ENCODE measurements at places on chromosomes 11 and 22.

DNA sequence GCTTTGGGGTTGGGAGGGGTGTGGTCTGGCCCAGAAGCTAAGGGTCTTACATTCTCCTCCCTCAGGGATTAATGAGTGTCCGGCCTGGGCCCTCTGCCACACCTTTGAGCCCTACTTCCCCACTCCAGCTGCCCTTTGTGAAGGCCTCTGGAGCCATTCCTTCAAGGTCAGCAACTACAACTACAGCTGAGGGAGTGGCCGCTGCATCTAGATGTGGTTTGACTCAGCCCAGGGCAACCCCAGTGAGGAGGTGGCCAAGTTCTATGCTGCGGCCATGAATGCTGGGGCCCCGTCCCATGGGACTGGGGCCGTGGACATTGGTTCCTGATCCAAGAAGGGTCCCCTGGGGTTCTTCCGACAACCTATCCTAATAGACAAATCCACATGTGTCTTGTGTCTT, 14.3 kb upstream of the FOLR1 start:
- no peak for DNase-seq

DNA sequence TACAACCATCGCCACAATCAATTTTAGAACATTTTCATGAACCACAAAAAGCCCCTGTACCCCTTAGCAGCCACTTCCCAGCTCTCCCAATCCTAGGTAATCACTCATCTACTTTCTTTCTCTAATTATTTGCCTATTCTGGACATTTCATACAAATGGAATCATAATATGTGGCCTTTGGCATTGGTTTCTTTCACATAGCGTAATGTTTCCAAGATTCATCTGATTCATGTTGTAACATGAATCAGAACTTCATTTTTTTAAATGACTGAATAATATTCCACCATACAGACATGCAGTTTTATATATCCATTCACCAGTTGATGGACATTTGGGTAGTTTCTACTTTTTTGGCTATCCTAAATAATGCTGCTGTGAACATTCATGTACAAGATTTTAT, 56.2 kb upstream of the RCN1 start:
- no peak for DNase-seq

DNA sequence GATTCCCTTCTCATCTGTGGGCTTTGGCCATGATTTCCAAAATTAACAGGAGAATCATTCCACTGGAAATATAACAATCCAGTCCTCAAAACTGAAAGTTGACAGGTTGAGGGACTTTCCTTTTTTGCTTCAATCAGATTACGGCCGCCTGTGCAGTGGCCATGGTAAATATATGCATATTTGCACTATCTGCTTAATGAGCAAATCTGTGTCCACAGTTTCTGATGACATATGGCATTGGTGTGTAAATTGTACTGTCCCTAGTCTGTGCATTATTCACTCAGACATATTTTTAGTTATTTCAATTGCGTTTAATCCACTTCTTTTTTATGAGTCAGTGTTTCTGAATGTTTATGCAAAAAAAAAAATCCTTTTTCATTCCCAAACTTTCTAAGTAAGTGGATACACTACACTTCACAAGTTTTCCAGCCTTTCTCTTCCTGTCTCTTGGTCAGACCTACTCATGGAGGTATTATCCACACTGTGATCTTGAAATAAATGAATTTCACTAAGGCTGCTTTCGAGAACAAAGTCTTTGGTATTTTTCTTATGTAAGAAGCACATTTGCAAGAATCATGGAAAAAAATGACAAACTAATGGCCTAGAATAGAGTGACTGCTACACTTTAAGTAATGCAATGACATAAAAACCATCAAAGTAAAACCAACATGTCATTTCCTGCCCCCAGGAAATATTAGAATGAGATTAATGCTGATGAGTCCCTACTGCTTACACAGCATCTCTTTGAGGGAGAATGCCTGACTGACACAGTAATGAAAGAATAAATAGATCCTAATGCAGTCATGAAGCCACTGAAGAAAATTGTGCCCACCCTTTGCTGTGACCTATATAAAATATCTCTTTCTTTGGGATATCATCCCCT, 76.4 kb upstream of the MTNR1B start:
- DNase-seq = no peak

- DNase-seq = no peak
These were observed 294.4 kb downstream of the MN1 start for GRCh38 chr22:27507111-27507611.

DNA sequence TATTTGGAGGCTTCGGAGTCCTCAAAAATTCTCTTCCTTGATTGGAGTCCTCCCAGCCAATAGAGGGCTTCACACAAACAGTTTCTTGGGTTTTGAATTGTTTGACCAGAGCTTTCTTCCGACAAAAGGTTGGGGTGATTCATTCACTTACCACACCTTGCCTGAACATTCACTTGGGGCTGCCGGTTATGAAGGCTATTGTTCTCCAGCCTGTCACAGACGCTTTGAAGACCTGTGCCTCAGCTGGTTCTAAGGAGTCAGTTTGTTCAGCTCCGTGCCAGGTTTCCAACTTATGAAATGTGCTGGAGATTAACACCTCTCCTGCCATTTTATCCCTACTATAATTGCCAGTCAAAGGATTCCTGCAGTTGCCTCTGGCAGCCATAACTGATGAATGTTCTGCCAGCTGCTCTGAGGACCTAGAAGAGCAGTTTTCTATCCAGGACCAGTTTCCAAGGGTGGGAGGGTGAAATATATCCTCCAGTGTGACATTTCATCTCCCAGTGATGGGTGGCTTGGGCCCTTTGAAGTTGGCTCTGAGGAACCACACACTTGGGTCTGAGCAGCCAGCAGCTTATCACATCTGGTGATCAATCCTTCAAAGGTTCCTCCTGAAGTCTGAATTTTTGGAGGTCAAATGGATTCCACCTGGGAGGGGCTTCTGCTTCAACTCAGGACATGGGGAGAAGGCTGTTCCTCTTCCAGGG, 31.4 kb downstream of the LIMK2 start:
- no peak for DNase-seq

- no peak for DNase-seq
These were observed 120.7 kb downstream of the MPPED1 start for GRCh38 chr22:43532301-43533155.

- DNase-seq = no peak
These were observed 1331.5 kb downstream of the TBC1D22A start for GRCh38 chr22:48093981-48094380.

DNA sequence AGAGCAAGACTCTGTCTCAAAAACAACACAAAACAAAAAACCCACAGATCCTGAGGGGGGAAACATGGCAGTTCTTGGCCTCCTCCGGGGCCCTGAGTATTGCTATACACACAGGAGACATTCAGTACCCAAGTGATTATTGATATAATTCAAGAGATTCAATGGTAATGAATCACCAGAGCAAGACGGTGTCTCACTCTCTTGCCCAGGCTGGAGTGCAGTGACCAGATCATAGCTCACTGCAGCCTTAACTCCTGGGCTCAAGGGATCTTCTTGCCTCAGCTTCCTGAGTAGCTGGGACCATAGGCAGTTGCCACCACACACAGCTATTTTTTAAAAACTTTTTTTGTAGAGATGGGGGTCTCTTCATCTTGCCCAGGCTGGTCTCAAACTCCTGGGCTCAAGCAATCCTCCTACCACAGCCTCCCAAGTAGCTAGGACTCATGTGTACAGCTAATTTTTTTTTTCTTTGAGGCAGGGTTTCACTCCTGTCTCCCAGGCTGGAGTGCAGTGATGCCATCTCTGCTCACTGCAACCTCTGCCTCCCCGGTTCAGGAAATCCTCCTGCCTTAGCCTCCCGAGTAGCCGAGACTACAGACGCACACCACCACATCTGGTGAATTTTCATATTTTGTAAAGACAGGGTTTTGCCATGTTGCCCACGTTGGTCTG, 21.8 kb upstream of the PIK3C2A start:
- no peak for DNase-seq

GRCh38 chr11:41398175-41398574, 61.3 kb downstream of the LRRC4C start:
- no peak for DNase-seq

- no peak for DNase-seq
These were observed 31.8 kb upstream of the FCHSD2 start for GRCh38 chr11:73173755-73174494.

- DNase-seq = no peak
These were observed 8.4 kb downstream of the BLID start for GRCh38 chr11:122107566-122107965.

- DNase-seq = no peak
These were observed 1336.9 kb downstream of the BRD1 start for GRCh38 chr22:48490500-48491411.

- DNase-seq = no peak
These were observed 107.6 kb downstream of the MED15 start for GRCh38 chr22:20615021-20615420.

DNA sequence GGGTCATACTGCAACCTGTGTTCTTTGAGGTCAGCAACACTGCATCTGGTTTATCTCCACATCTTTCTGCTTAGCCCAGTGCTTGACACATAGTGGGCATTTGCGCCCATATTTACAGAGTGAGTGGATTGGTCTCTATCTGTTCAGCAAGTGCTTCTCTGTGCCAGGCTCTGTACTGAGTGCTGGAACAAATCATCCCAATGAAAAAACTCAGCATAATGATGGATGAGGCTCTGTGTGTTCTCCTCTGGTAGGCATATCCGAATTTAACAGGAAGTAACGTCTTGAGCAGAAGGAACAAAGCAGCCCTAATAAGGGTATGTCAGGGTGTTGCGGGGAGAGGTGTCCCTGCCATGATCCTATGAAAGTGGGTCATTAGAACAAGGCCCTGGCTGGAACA, 46.0 kb downstream of the MCM5 start:
- no peak for DNase-seq

DNA sequence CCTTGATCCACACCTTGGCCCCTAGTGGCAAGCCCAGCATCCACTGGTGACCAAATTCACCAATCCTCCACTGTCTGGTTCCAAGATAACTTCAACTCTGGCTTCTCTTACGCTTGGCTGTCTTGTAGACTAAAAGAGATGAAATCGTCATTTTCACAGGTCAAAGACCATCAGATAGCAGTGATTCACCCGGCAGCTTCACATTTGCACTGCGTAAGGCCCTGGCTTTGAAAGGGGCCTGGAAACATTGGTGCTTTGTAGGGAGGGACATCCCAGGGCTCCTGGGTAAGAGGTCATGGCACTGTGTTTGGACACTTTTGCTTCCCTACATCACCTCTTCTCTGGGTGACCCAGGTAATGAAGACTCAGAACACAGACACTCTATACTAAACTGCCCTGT, 30.1 kb upstream of the FADD start:
- no peak for DNase-seq

- DNase-seq = no peak
These were observed 32.4 kb upstream of the MYH9 start for GRCh38 chr22:36419912-36420882.

DNA sequence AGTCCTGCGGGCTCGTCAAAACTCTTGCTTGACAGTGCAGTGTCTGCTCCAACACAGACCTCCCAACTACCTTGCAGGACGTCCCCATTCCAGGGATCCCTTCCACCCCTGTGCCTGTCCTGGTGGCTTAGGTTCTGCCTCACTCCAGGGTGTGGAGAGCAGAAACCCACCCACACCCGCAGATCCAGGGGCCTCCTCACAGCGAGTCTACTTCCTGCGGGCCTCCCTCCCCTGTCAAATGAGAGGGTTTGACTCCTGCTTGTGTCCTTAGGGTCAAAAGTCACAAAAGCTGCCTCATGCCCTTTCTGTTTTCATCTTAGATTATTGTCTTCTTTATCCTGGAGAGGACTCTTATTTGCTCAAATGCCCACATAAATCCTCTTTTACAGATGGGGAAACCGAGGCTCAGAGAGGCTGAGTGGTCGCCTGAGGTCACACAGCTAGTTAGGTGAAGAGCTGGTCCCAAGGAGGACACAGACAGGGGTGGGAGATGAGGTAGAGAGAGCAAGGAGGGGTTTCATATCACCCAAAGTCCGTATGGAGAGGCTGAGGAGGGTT, 81.1 kb upstream of the KCNQ1OT1 start:
- no peak for DNase-seq

- DNase-seq = no peak
These were observed 180.5 kb upstream of the NECTIN1 start for GRCh38 chr11:119909495-119909894.

GRCh38 chr22:44014241-44014640, 9.9 kb upstream of the PARVB start:
- no peak for DNase-seq

DNA sequence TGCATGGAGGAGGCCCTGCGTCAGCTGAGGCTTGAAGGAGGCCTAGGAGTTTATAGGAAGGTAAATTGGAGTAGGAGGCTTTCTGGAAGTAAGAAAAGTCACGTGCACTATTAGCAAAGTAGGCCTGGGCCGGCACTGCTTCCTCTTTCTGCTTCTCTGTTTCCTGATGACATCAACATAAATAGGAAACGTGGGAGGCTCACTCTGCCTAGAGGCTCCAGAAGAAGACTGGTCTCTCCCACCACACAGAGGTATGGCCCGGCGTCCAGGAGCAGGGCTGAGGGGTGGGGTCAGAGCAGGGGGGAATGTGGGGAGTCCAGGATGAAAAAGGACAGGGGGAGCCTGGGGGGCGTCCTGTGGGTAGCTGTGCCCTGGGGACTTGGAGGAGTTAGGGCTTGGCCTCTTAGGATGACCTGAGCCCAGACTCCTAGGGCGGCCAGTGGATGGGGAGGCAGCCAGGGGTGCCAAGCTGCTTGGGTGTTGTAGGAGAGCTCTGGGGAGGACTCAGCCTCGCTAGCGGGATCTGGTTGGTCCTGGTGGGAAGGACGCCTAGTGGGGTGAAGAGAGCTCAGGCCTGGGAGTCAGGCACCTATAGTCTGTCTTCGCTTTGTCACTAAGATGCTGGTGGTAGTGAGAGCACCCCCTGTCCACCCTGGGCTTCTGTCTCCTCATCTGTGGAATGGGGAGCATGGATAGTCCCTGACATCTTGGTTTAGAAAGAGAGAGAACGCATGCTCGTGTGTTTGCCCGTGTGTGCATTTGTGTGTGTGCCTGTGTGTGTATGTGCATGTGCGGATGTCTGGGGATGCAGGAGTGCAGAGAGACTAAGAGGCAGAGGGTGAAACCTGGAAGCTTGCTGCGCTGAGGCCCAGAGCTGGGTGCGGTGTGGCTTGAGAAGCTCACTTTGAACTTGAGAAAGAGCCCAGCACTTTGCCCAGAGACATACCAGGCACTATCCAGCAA, at the start of gene CSF2RB:
CSF2RB (plus strand) TSS at position 202 of the 963 bp plus-strand sequence. CDS start 8,580 bp downstream, outside the sequence.
- no peak for DNase-seq

DNA sequence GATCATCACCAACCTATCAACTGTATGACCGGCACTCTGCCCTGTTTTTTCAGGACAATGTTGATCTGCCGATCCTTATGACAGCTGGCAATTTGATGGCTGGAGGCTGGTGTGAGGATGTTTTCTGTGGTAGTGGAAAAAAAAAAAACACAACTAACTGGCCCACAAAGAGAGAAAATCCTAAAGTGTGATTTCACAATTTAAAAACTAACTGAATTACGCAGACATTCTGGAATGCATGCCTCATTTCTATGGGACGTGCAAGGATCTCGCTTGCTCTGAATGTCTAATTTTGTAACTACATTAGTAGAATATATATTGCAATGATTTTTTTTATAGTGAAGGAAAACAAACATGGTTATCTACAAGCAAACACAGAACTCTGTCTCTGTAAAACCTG, 590.5 kb downstream of the ETS1 start:
- no peak for DNase-seq

DNA sequence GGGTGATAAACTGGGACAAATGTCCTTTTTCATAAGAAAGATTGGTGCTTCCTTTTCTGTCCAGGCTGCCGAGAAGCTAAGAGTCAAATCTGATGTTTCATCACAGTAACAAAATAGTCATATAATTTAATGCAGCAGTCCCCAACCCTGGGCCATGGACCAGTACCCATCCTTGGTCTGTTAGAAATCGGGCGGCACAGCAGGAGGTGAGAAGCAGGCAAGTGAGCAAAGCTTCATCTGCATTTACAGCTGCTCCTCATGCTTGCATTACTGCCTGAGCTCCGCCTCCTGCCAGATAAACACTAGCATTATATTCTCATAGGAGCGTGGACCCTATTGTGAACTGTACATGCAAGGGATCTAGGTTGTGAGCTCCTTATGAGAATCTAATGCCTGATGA, 26.2 kb downstream of the PRR14L start:
- no peak for DNase-seq

All from activated T-cell treated with anti-CD3 and anti-CD28 coated beads for 24 hours (primary cell).